Central memory CD4-positive, alpha-beta T cell (primary cell): ENCODE measurements at places on chromosomes 3 and 15.

DNA sequence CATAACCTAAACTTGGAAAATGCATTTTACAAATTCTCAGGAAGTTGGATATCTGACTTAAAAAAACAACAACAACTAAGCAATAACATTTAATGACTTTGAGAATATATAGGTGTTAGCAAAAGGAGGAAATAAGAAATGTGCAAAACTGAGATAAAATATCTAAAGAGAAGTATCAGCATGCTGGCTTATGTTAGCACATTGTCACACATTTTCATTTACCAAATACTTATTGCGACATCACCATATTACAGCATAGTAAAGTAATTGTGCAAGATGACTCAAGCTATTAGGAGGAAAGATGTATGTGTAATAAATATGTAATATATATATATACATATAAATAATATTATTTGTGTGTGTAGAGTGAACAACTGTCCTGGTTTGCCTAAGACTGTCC lies 9.2 kb downstream of the PTX3 start:
- DNase-seq = no peak

DNA sequence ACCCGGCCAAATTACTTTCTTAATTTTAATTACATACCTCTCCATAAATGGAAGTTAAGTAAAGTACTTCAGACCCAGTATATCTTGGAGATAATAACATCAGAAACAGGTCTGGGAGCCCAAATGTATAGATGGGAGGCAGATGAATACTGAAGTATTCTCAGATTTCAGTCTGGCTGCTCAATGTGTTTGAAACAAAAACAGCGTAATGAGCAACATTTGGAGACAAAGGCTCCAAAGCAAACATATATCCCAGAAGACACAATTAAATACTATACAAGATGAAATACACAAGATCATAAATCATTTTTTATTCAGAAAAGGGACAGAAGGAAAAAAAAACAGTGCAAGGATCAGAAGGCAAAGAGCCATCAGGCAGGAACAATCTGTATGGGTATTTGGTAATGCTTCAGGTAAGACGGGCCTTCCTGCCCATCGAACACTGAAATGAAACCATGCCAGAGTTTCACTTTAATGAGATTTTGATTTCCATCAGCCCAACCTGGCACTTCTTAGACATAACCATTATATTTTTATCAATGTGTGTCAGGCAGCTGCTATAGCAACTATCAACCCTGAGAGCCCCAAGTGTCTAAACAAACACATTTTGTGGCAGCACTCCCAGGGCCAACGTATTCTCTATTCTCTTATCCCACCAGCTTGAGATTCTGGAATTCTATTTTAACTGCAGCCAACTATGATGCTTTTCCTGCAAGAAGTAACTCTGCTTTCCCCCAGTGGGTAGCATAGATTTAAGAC lies 210.8 kb downstream of the STT3B start:
- no peak for DNase-seq

GRCh38 chr15:71203586-71204474 lies 88.6 kb downstream of the THSD4 start:
- no peak for DNase-seq

DNA sequence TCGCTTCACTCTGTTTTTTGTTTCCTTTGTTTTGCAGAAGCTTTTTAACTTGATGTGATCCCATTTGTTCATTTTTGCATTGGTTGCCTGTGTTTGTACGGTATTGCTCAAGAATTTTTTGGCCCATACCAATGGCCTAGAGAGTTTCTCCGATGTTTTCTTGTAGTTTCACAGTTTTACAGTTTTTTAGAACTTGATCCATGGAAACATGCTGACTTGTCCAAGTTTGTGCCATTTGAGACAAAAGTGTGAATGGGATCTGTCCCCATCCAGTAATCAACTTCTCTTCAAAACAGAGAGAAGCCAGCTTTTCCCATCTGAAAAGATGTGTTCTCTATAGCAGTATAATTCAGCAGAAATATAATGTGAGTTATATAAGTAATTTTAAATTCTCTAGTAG lies 266.5 kb upstream of the LRTM1 start:
- DNase-seq = no peak

- DNase-seq = no peak
These were observed 1256.0 kb downstream of the ROBO1 start for GRCh38 chr3:78511840-78512239.

- no peak for DNase-seq
These were observed 101.9 kb downstream of the TNIK start for GRCh38 chr3:171358181-171358880.

DNA sequence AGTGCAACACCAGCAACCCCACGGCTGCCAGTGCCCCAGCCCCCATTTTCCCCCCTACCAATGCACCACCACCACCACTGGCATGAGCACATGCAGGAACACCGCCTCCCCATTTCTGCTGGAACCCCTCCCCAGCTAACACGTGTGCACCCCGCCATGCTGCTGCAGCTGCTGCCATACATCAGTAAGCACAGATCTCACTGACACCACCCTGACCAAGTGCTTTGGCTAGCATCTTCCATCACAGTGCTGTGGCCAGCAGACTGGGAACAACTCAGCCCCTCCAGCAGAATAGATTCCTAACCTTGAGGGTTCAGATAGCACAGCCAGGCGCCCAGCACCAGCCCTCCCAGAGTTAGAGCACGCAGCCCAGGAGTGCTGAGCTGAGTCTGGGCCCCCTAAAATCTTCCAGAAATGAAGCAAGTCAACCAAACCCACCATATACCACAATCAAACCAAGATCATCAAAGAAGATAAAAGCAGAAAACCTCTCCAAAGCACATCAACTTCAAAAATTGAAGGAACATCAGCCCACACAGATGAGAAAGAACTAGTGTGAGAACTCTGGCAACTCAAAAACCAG lies 81.2 kb upstream of the CDV3 start:
- DNase-seq = no peak

DNA sequence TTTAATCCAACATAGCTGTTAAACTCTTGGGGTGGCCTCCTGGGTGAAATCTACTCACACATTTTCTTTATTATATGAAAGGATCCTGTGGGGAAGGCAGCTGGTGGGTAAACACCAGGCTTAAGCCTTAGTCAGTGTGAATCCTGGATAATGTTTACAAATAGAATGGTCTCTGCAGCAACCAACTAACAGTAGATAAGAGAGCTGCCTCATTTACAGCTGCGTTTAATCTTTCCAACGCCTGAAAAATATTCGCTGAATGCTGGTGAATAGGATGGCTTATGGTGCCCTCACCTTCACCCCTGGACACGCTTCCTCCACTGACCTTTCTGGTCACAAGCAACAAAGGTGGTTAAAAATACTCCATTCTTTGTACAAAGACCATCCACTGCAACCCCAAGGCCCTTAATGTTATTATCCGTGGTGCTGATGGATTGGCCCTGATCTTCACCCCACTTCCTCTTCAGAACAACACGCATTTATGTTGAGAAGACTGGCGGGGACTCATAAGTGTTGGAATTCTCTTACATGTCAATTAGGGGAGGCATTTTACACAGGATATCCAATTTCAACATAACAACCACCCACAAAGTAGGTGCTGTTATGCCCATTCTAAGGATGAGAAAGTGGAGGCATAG lies 120.0 kb upstream of the FRMD4B start:
- DNase-seq = no peak

DNA sequence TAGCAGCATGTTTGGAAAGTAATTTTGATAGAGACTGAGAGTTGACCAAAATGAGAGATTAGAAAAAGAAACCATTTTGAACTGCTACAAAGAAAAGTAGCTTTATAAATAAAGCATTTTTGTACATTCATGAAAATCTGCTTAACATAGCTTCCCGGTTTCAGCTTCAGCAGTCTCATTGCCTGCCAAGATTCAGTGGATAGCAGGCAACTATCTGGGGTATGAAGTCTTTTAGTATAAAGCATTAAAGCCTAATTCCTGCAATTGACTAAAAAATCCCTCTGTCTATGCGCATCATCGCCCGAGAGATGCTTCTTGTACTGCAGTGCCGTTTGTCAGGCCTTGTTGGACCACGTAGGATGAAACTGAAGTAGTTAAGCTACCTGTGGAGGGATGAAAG lies 588.4 kb downstream of the NAALADL2 start:
- no peak for DNase-seq

DNA sequence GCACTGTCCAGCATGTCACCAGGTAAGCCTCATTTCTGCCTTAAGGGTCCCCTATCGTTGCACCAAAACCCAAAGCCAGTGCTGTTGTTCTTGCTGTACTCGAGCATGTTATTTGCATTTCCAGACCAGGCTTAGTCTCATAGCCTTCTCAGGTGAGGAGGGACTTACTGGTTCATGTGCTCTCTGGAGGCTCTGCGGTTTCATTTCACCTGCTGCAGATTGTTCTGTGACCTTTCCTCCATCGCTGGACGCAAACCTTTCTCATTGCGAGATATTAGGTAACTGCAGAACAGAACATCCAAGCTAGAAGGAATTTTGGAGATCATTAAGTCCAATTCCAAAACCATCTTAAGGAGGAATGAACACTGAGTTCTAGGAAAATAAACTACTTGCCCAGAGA lies 187.3 kb upstream of the BCL6 start:
- DNase-seq = no peak

DNA sequence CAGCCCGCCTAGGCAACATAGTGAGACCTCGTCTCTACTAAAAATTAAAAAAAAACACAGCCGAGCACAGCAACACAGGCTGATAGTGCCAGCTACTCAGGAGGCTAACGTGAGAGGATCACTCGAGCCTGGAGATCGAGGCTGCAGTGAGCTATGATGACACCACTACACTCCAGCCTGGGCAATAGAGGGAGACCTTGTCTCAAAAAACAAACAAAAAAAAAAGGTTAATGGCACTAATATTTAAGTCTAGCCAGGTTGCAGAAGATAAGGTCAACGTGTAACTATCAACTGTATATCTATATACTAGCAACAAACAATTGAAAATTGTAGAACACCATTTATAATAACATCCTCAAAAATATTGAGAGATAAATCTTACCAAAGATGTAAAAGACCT lies 75.1 kb downstream of the MYO9A start:
- no peak for DNase-seq

- no peak for DNase-seq
These were observed 154.7 kb downstream of the CHSY1 start for GRCh38 chr15:101097111-101097510.

DNA sequence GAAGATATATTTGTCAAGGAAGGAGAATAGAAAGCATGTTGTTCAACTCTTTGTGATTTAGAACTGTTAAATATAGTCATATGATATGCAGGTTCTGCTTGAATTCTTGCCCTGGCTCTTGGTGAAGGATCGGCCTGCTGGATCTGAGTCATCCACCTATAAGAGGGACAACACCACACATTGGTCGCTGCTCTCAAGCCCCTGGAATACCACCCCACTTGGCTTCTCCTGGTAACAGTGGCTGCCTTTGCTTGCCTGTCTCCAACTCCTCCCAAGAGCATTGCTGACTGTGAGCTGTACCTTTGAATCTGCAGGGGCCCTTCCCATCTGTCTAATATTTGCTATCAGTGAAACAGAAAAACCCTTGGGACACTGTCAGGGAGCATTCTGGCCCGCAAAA lies 78.9 kb upstream of the DGKG start:
- no peak for DNase-seq

DNA sequence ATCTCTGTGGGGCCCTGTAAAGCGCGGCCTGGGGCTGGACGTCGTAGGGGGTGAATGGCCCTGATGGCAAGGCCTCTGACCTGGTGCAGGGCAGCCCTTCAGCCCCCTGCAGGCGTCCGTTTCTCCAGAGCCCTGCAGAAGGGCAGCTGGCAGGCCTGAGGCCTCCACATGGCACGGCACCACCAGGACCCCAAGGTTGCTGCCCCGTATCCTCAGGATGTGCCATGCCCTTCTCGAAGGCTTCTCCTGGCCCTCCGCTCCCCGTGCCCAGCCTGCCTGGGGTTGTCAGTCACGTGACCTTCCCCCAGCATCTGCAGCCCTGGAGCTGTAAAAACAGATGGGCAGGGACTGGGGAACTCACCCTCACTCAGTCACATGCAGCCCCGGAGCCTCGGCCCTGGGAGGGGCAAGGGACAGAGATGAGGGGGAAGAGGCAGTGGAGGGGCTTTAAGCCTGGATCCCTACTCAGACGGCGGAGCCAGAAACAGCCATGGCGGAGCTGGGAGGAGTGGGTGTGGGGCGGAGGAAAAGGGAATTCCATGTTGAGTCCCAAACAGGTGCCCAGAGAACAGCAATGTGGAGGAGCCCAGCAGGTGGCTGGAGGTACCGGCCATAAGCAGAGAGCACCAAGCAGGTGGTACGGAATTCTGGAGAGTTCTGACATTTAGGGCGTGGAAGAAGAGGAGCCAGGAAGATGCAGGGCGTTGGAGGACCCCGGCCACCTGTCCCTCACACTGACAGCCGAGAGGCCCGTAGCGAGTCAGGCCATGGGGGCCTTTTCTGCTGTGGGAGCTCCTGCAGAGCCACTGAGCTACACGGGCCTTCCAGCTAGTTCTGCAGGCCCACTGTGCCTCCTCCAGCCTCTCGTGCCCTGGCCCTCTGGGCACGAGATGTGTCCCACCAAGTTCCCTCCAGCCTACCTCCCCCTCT lies 193.1 kb downstream of the XXYLT1 start:
- no peak for DNase-seq

GRCh38 chr15:52709187-52709981 lies 30.2 kb upstream of the ATOSA start:
- no peak for DNase-seq

DNA sequence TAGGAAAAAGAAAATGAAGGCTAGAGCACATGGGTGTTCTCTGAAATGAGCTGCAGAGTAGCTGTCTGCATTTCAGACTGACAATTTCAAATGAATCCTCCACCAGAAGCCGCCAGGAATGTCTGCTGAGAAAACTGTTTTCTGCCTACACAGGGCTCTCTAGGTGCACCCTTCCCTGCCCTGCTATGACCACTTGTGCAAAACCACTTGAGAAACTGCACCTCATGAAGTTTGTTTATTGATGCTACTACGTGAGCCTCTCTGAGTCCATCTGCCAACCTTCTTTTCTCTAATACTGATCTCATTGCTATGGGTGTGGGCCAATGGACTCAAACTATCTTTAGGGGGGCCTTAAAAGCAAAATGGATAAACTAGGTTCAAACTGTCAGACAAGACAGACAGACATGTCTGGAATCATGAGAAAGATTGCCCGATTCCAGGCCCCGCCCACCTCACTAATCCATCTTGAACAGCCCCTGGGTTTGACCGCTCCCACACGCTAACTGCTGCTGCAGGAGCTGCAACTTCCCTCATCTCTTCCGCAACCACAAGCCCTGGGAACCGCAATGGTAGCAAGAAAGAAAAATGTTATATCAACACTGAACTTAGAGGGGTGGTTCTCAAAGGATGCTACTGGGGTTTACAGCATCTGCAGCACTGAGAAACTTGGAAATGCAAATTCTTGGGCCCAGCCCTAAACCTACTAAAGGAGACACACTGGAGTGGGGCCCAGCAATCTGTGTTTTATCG lies 9.0 kb upstream of the CD47 start:
- DNase-seq = no peak
